ENCODE measurements at places on chromosomes 5 and 9. TPM values are rescaled to one million over a fixed set of nuclear protein-coding genes. Genes with fewer than 3 reads are reported as not detected.

DNA sequence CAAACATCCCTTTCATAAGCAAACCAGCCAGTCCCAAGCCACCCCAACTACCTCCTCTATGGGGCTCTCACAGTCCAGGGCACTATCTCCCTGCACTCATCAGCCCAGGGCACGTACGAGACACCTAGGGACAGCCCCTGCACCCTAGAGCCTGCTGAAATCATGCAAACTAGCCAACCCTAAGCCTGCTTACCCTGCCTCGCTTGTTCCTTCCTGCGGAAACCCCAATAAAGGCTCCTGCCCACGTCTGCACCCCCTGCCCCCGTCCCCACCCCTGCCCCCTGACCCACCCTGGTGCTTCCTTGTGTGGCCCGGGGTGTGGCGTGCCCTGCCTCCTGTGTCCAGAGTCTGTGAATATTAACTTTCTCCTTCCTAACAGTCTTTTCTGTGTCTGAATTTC lies 135.9 kb downstream of the GADD45G start:
- no peaks in the 10 kb centered on the region for H3K27me3 ChIP-seq
- no peaks in the 10 kb centered on the region for H3K4me1 ChIP-seq
- no peak overlapping the region for H3K27ac ChIP-seq

DNA sequence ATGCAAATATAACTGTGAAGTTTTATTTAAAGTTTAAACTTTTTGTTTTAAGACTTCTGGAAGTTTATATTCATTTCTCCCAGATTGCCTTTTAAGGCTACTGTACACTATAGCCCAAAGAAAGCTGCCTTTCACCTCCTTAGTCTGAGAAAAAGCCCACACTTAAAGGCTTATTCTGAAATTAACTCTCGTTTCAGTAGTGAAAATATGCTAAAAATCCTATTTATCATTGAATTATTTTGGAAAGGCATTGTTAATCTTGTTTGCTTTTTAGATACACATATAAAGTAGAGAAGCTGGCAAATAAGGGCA lies 3.3 kb upstream of the PURA start:
- no peaks in the 10 kb centered on the region for H3K36me3 ChIP-seq
- H3K4me1 ChIP-seq: peaks cover 5% of the 10 kb centered on the region
- peaks cover 37% of the 10 kb centered on the region for H3K27me3 ChIP-seq
- no peak for DNase-seq

The CAVIN4 gene
- 6.8 TPM for total RNA-seq

GRCh38 chr9:69174616-69175463 lies 763 bp downstream of the TJP2 start:
- peak; percentile 55 for DNase-seq
- H3K27ac ChIP-seq: no peak overlapping the region
- peak overlapping the region; percentile 79 for H3K4me3 ChIP-seq
- H3K27me3 ChIP-seq: no peaks in the 10 kb centered on the region
- no peaks in the 10 kb centered on the region for H3K36me3 ChIP-seq
- H3K4me1 ChIP-seq: peaks cover 16% of the 10 kb centered on the region

DNA sequence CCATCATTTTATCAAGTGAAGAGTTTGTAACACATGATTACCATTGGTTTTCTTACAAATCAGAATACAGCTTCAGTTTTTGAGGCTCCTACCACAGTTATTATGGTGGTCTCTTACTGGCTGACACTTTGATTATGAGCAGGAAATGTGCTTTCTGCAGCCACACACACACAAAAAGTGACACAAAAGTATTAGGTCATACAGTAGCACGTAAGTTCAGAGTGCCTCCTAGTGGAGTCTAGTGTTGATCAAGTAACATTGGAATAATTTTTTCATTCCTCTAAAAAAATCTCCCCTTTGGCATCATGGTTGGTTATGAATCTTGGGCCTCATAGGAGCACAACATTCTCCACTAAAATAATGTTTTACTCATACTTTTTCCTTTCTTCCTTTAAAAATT lies 37.6 kb downstream of the PAM start:
- H3K36me3 ChIP-seq: no peaks in the 10 kb centered on the region
- DNase-seq: no peak
- H3K27ac ChIP-seq: no peak overlapping the region
- H3K4me3 ChIP-seq: no peak overlapping the region
- no peaks in the 10 kb centered on the region for H3K27me3 ChIP-seq
- H3K4me1 ChIP-seq: peaks cover 1% of the 10 kb centered on the region

GRCh38 chr9:33837138-33837537 lies 20.2 kb downstream of the UBE2R2 start:
- no peaks in the 10 kb centered on the region for H3K27me3 ChIP-seq
- no peaks in the 10 kb centered on the region for H3K4me1 ChIP-seq
- no peak overlapping the region for H3K4me3 ChIP-seq
- no peak for DNase-seq
- no peak overlapping the region for H3K27ac ChIP-seq

- no peaks in the 10 kb centered on the region for H3K27me3 ChIP-seq
- no peak overlapping the region for H3K27ac ChIP-seq
- no peaks in the 10 kb centered on the region for H3K36me3 ChIP-seq
- no peak overlapping the region for H3K4me3 ChIP-seq
- no peak for DNase-seq
Measured at GRCh38 chr5:28281351-28281750, 1243.0 kb upstream of the CDH9 start.

GRCh38 chr5:150559701-150560100 lies 51.8 kb downstream of the NDST1 start:
- H3K4me3 ChIP-seq: no peak overlapping the region
- no peaks in the 10 kb centered on the region for H3K27me3 ChIP-seq
- H3K36me3 ChIP-seq: peaks cover 12% of the 10 kb centered on the region
- no peak overlapping the region for H3K27ac ChIP-seq
- DNase-seq: no peak
- H3K4me1 ChIP-seq: no peaks in the 10 kb centered on the region

DNA sequence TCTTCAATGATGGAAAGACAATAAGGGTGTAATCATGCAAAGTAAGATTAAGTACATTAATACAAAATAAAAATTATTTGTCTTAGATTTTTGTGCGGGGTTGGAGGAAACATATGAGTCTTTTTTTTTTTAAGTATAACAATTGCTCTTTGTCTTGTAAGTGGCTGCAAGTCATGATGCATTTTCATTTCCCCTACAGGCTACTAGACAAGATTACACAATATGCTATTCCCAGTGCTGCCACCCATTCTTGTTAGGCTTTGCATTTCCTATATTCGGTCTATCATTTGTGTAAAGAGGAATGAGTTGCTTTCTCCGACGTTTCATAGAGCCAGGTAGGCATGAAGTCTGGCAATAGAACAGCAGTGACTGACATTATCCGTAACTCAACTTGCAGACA lies 294.2 kb upstream of the CYLC2 start:
- no peak for DNase-seq
- H3K27me3 ChIP-seq: no peaks in the 10 kb centered on the region
- H3K4me1 ChIP-seq: no peaks in the 10 kb centered on the region
- no peak overlapping the region for H3K27ac ChIP-seq

DNA sequence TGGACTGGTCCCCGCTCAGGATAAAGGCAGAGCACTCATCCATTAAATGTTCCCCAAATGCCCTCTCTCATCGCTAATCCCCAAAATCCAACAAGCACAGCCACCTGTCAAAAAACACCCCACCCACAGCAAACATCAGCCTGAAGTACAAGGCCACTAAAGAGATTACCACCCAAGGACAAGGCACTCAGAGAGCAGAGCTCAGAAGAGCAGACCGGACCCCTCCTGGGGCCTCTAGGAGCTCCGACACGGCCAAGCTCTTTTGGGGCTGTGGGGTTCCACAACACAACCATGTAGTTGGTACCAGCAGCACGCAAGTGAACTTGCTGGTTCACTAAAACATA lies 9.8 kb downstream of the VDAC1 start:
- no peaks in the 10 kb centered on the region for H3K27me3 ChIP-seq
- H3K4me1 ChIP-seq: peaks cover 6% of the 10 kb centered on the region
- DNase-seq: no peak
- no peak overlapping the region for H3K27ac ChIP-seq

GRCh38 chr9:124262649-124262972 lies 4.9 kb downstream of the NEK6 start:
- no peaks in the 10 kb centered on the region for H3K27me3 ChIP-seq
- peaks cover 11% of the 10 kb centered on the region for H3K4me1 ChIP-seq
- H3K4me3 ChIP-seq: no peak overlapping the region
- no peaks in the 10 kb centered on the region for H3K36me3 ChIP-seq
- DNase-seq: no peak
- no peak overlapping the region for H3K27ac ChIP-seq

The SLC27A4 gene
- 17.2 TPM for total RNA-seq

DNA sequence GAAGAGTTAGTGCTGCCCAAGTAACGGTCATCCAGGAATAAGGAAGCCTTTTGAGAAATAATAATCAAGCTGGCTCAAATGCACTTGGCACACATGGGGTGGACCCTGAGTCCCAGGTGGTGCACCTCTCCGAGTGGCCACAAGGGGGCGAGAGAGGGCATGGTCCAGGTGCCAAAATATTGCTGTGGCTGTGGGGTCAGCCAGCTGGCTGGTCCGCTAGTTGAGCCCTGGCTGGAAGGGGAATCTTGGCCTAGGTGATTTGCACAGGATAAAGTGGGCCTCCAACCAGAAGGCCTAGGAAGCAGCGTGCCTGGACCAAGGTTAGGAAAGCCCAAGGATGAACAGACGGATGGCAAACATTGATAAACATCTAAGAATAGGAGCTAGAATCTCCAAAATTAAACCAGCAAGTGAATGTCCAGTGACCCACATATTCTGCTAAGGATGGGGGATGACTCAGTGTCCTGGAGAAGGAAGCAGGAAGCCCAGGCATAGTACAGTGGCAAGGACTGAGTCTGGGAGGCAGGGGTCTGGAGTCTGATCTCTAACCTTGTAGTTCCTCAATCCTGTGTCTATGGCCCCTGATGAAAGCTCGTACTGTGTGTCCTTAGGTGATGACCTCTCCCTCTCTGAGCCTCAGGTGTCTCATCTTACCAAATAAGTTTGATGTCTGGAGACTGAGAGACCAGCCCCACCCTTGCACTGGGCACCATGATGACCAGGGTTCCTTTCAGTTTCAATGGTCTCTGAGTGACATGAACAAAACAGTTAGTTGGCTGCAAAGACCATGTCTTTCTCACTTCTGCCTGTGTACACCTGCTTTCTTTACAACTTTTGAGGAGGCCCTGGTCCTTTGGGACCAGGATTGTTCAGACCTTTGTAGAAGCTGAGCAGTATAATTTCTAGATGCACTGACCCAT lies 19.2 kb upstream of the SHB start:
- H3K27ac ChIP-seq: no peak overlapping the region
- no peaks in the 10 kb centered on the region for H3K36me3 ChIP-seq
- DNase-seq: peak; percentile 79
- H3K27me3 ChIP-seq: no peaks in the 10 kb centered on the region
- no peaks in the 10 kb centered on the region for H3K4me1 ChIP-seq

DNA sequence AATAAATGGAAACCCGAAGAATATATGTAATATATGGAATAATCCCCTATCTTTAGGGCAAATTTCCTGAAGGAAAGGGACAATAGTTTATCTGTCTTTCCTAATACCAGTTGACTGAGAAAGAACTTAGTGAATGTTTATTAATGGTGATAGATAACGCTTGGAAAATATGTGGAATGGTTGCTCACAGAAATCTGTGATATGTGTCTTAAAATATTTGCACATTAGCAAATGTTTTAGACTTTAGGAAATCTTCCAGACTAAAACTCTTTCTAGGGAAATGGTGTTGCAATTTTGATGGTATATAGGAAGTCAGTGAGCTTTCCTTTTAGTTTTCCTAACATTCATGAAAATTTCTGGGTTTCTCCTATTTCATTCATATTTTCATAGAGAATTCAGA lies 90.4 kb downstream of the PIP5K1B start:
- no peaks in the 10 kb centered on the region for H3K36me3 ChIP-seq
- H3K4me1 ChIP-seq: no peaks in the 10 kb centered on the region
- H3K27ac ChIP-seq: no peak overlapping the region
- no peak for DNase-seq

- DNase-seq: no peak
- H3K27ac ChIP-seq: no peak overlapping the region
- peaks cover 9% of the 10 kb centered on the region for H3K4me1 ChIP-seq
- no peaks in the 10 kb centered on the region for H3K27me3 ChIP-seq
- peaks cover 5% of the 10 kb centered on the region for H3K36me3 ChIP-seq
Measured at GRCh38 chr9:120916588-120916987, 10.0 kb downstream of the TRAF1 start.

The ARSI gene
- total RNA-seq: 1.3 TPM

GRCh38 chr9:79334711-79335110 lies 237.1 kb upstream of the TLE4 start:
- no peak overlapping the region for H3K27ac ChIP-seq
- no peak for DNase-seq
- H3K4me1 ChIP-seq: no peaks in the 10 kb centered on the region
- no peaks in the 10 kb centered on the region for H3K27me3 ChIP-seq
- H3K36me3 ChIP-seq: peaks cover 13% of the 10 kb centered on the region

The TMEFF1 gene
- 64.7 TPM for total RNA-seq

The C5 gene
- total RNA-seq: 0.20 TPM

DNA sequence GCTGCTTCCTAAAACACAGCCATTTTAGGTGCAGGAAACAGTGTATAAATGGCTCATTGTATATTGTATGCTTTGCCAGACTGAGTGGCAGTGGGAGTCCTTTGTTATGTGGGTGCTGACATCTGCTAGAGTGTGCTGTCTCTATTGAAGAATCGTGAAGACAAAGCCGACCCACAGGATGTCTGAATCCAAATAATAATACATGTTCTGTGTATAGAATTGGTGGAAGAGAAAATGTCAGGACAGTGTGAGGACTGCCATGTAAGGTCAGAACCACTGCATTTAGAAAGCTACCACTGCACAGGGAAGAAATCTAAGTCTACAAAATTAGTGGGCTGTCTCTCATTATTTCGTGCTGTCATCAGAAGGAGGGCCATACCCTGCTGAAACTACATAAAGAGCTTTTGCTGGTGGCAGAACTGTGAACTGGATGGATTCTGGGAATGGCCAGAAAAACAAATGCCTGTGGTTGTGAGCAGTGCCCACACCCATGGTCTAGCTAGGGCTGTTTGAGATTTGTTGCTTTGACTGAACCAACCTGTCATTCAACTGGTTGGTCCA lies 2.5 kb downstream of the IL7R start:
- no peak for DNase-seq
- peaks cover 8% of the 10 kb centered on the region for H3K4me1 ChIP-seq
- no peaks in the 10 kb centered on the region for H3K36me3 ChIP-seq
- no peaks in the 10 kb centered on the region for H3K27me3 ChIP-seq
- H3K4me3 ChIP-seq: no peak overlapping the region

GRCh38 chr9:137407590-137408300 lies 15.2 kb downstream of the EXD3 start:
- peaks cover under 1% of the 10 kb centered on the region for H3K36me3 ChIP-seq
- H3K27me3 ChIP-seq: no peaks in the 10 kb centered on the region
- DNase-seq: peak; percentile 35
- no peak overlapping the region for H3K27ac ChIP-seq
- no peak overlapping the region for H3K4me3 ChIP-seq

- H3K27ac ChIP-seq: no peak overlapping the region
- no peak for DNase-seq
- H3K36me3 ChIP-seq: no peaks in the 10 kb centered on the region
Measured at GRCh38 chr9:74803376-74804017, 84.2 kb downstream of the TRPM6 start.

- H3K4me3 ChIP-seq: no peak overlapping the region
- no peak overlapping the region for H3K27ac ChIP-seq
Measured at GRCh38 chr5:168260353-168261226, 30.9 kb upstream of the WWC1 start.
